Activated naive CD4-positive, alpha-beta T cell treated with anti-CD3 and anti-CD28 coated beads for 36 hours (primary cell): ENCODE measurements at places on chromosomes 4 and X.

- H3K27ac ChIP-seq, result no peak overlapping the region
- H3K4me3 ChIP-seq, result no peak overlapping the region
- no peak for DNase-seq
Measured at GRCh38 chrX:118760025-118760424, 32.6 kb downstream of the IL13RA1 start.

GRCh38 chr4:84856468-84857049 lies 109.9 kb downstream of the WDFY3 start:
- peaks cover 2% of the 10 kb centered on the region for H3K27me3 ChIP-seq
- H3K36me3 ChIP-seq, result no peaks in the 10 kb centered on the region
- H3K27ac ChIP-seq, result no peak overlapping the region
- H3K4me3 ChIP-seq, result no peak overlapping the region
- no peak for DNase-seq

- no peak for DNase-seq
- H3K4me3 ChIP-seq, result no peak overlapping the region
- no peaks in the 10 kb centered on the region for H3K36me3 ChIP-seq
- peaks cover 3% of the 10 kb centered on the region for H3K27me3 ChIP-seq
Measured at GRCh38 chrX:53474707-53475106, 40.5 kb upstream of the HSD17B10 start.

- peaks cover 7% of the 10 kb centered on the region for H3K36me3 ChIP-seq
- peaks cover 12% of the 10 kb centered on the region for H3K4me1 ChIP-seq
- peaks cover 33% of the 10 kb centered on the region for H3K27me3 ChIP-seq
- H3K27ac ChIP-seq, result no peak within 1 kb of the TSS
Measured at GRCh38 chr4:17781300-17782287, at the start of gene FAM184B. Gene FAM184B (minus strand): TSS chr4:17781621. CDS start chr4:17781299, 322 bp downstream.

DNA sequence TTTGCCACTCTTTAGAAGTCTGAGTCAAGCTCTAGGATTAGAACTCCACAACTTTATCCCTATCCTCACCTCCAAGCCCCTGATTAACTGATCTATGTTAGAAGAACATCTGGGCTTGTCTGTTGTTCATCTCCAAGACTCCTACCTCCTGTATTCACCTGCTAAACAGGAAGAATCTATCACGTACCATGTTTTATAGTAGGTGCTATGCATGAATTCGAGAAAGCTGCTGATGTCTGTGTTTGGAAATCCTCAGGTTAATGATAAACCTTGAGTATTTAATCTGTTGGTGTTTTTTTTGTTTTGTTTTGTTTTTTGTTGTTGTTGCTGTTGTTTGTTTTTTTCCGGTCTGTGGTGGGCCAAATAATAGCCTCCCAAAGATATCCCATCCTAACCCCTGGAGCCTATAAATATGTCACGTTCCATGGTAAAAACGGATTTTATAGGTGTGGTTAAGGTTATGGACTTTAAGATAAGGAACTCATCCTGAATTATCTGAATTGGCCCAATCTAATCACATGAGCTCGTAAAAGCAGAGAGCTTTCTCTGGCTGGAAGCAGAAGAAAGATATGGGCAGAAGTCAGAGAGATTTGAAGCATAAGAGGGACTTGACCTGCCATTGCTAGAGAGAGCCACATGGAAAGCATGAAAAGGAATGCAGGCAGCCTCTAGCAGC lies 101.2 kb upstream of the DUSP21 start:
- no peak overlapping the region for H3K27ac ChIP-seq
- no peak overlapping the region for H3K4me3 ChIP-seq
- peaks cover 2% of the 10 kb centered on the region for H3K27me3 ChIP-seq
- no peaks in the 10 kb centered on the region for H3K4me1 ChIP-seq
- H3K36me3 ChIP-seq, result no peaks in the 10 kb centered on the region
- no peak for DNase-seq

GRCh38 chrX:42975906-42976305 lies 197.9 kb upstream of the PPP1R2C start:
- peaks cover 9% of the 10 kb centered on the region for H3K4me1 ChIP-seq
- H3K36me3 ChIP-seq, result no peaks in the 10 kb centered on the region
- no peak overlapping the region for H3K4me3 ChIP-seq
- no peaks in the 10 kb centered on the region for H3K27me3 ChIP-seq

DNA sequence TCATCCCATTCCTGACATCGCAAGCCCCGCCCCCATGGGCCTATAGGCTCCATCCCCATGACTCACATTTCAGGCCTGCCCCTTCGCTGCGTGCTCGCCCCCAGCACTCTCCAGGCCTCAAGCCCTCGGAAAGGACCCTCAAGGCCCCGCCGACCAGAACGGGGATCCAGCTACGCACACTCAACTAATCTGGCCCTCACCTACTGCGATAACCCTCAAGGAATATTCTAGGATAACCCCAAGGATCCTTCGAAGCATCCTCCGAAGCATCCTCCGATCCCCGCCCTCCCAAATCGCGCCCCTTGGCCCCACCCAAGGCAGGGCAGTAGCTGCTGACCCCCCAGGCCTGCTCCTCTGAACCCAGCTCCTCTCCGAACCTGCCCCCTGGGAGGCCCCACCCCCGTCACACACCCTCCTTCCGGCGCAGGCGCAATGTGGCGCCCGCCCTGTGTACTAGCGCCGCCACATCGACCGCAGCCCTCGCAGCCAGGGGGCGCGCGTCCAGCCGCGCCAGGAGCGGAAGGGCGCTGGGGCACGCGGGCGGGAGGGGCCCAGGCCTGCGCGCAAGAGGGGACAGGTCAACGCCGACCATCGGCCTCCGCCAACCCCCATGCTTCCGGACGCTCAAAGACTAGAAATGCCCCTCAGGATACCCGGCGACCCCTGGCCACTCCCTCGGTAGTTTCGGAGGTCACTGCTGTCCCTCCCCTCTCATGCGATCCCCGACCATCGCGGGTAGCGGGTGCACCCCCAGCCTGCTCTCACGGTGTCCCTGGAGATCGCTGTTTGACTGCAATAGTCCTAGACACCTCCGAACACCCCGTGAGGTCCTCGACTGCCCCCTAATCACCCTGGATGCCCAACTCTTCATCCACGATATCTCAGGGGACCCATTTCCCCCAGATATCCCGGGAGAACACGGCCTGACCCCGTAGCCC lies 6.4 kb upstream of the MAGIX start:
- no peaks in the 10 kb centered on the region for H3K27me3 ChIP-seq
- peaks cover 11% of the 10 kb centered on the region for H3K4me1 ChIP-seq
- H3K4me3 ChIP-seq, result peak overlapping the region; percentile 92
- H3K36me3 ChIP-seq, result no peaks in the 10 kb centered on the region

DNA sequence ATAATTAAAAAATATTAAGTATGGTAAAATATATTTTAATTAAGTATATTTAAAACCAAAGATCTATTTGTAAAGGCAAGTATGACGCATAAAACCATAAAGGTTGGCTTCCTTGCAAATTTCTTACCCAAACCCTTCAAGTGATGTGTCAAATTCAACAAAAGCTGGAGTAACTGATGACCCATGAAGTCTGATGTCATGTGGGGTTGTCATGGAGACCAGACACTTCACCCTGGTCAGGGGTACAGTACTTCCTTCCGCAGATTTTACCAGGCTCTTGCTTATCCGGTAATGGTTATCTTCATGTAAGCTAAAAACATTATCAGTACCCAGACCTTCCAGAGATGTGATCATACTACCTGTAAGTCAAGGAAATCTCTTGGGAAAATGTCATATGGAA lies 170.1 kb downstream of the WDFY3 start:
- no peak overlapping the region for H3K27ac ChIP-seq
- H3K36me3 ChIP-seq, result no peaks in the 10 kb centered on the region
- no peaks in the 10 kb centered on the region for H3K4me1 ChIP-seq
- no peak for DNase-seq

- no peak for DNase-seq
- H3K4me1 ChIP-seq, result no peaks in the 10 kb centered on the region
- no peaks in the 10 kb centered on the region for H3K27me3 ChIP-seq
- no peaks in the 10 kb centered on the region for H3K36me3 ChIP-seq
- H3K4me3 ChIP-seq, result no peak overlapping the region
- no peak overlapping the region for H3K27ac ChIP-seq
Measured at GRCh38 chr4:178387756-178388155, 945.5 kb upstream of the AGA start.

DNA sequence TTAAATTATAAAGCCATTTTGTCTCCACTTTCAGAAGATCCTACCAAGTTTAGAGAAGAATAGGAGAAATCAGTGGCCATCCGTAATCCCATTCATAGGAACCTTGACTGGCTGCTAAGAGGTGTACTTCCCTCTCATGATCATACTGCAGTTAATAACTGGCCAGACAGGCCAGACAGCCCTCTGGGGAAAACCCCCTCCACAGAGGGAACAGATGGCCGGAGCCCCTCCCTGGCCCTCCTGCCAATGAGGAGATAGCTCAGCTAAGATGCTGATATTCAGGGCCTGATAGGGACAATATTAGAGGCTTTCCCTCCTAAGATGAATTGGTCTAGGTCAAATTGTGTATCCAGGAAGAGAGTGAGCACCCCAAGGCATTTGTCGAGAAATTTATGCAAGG lies 200.0 kb upstream of the MAOA start:
- no peak for DNase-seq
- no peak overlapping the region for H3K4me3 ChIP-seq
- no peak overlapping the region for H3K27ac ChIP-seq
- H3K36me3 ChIP-seq, result no peaks in the 10 kb centered on the region
- peaks cover 3% of the 10 kb centered on the region for H3K27me3 ChIP-seq

- H3K27ac ChIP-seq, result peak overlapping the region; percentile 99
- H3K4me1 ChIP-seq, result peaks cover 40% of the 10 kb centered on the region
- peaks cover 29% of the 10 kb centered on the region for H3K36me3 ChIP-seq
- peak overlapping the region; percentile 95 for H3K4me3 ChIP-seq
Measured at GRCh38 chr4:113760795-113761619, 531 bp downstream of the CAMK2D start.

DNA sequence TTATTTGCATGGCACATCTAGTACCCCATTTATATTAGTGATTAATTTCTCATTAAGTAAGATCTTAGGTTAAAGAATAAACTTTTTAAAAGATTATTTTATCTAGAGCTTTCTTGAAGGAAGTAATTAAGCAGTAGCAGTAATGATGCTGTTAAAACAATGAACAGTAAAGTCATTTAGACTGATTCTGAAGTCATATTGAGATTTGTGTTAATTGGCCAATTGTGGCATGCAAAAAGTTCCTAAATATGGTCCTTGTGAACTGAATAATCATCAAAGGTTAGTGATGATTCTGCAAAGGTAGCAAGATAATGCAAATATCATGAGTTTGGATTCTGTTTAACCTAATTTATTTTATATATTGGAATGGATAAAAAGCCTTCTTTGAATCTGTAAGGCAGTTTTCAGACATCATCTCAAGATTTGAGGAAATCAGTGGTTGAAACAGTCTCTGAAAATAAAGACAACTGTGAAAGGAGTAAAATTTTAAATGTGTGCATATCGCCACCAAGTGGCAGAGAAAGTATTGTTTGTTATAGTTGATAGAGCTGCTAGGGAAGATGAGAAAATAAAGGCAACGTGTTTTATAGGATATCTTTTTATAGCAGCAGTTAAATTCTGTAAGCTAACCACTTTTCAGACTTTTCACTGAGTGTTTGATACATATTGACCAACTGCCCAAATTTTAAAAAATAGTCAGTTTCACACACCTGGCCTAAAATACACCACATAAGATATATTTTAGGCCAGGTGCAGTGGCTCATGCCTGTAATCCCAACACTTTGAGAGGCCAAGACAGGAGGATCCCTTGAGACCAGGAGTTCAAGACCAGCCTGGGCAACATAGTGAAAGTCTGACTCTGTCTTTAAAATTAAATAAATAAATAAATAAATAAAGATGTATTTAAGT lies 79.6 kb downstream of the CCKAR start:
- no peaks in the 10 kb centered on the region for H3K27me3 ChIP-seq
- peaks cover 5% of the 10 kb centered on the region for H3K4me1 ChIP-seq
- no peak overlapping the region for H3K4me3 ChIP-seq
- H3K27ac ChIP-seq, result no peak overlapping the region
- peaks cover 28% of the 10 kb centered on the region for H3K36me3 ChIP-seq
- DNase-seq, result peak; percentile 49

DNA sequence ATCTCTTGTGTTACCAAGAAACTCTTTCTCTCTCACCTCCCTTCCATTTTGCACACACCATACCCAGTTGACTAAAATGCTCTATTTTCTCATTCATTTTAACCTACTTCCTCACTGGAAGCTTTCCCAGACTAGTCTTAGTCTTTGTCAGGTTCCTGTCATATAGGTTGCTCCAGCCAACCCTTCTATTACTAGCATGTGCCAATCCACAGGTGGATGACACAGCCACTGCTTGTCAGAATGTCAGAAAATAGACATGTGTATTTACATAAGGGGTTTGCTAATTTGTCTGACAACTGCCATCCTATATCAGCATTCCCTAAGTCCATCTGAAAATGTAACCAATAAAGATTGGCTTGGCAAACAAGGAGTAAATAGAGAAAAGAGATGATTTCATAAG lies 239.2 kb upstream of the SMIM31 start:
- H3K4me3 ChIP-seq, result no peak overlapping the region
- H3K36me3 ChIP-seq, result no peaks in the 10 kb centered on the region
- H3K27me3 ChIP-seq, result no peaks in the 10 kb centered on the region
- no peak overlapping the region for H3K27ac ChIP-seq
- no peaks in the 10 kb centered on the region for H3K4me1 ChIP-seq

- H3K4me3 ChIP-seq, result no peak overlapping the region
- peaks cover 3% of the 10 kb centered on the region for H3K36me3 ChIP-seq
- no peaks in the 10 kb centered on the region for H3K27me3 ChIP-seq
- no peak overlapping the region for H3K27ac ChIP-seq
Measured at GRCh38 chr4:184617600-184618196, 31.5 kb downstream of the CASP3 start.

DNA sequence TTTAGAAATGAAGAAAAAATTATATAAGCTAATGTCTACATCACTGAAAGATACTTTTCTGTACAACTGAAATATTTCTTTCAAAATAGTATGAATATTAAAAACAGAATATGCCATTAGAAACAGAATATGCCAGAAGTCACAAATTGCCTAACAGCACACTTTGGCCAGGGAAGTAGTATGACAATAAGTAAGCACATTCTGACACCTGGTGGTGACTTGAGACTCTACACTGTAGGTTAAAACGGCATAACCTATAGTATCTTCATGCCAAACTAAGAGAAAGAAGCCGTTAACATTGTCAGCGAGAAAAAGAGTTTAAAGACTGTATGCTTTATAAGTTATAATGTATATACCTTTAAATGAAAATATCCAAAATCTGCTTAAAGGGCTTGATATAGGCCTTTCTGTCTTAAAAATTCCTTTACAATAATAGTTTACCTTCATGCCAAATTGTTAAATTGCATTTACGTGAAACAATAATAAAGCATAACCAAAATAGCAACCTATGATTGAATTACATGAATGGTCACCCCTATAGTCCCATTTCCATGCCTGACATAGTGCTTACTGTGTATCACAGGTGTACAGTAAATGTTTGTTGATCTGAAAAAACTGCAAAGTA lies 32.8 kb downstream of the FAM13A start:
- no peak overlapping the region for H3K4me3 ChIP-seq
- no peak overlapping the region for H3K27ac ChIP-seq
- H3K27me3 ChIP-seq, result no peaks in the 10 kb centered on the region
- H3K4me1 ChIP-seq, result peaks cover 4% of the 10 kb centered on the region

DNA sequence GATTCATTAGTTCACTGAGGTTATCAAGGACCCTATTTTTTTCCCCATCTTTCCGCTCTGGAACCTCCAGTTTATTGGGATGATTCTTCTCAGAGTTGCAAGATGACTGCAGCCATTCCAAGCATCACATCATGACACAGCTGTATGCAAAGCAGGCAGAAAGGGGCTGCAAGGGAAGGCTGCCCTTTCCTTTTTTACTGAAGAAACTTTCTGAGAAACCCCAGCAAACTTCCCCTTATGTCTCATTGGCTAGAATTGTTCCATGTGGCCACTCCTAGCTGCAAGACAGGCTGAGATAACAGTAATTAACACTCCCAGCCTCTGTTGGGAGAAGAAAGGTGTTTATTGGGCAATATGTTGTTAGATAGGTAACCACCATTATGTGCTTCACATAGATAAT lies 102.6 kb downstream of the SATL1 start:
- H3K36me3 ChIP-seq, result no peaks in the 10 kb centered on the region
- no peak for DNase-seq
- no peaks in the 10 kb centered on the region for H3K4me1 ChIP-seq
- H3K27ac ChIP-seq, result no peak overlapping the region
- no peak overlapping the region for H3K4me3 ChIP-seq
- H3K27me3 ChIP-seq, result no peaks in the 10 kb centered on the region
